ENCODE measurements at places on chromosomes 6 and 20.

DNA sequence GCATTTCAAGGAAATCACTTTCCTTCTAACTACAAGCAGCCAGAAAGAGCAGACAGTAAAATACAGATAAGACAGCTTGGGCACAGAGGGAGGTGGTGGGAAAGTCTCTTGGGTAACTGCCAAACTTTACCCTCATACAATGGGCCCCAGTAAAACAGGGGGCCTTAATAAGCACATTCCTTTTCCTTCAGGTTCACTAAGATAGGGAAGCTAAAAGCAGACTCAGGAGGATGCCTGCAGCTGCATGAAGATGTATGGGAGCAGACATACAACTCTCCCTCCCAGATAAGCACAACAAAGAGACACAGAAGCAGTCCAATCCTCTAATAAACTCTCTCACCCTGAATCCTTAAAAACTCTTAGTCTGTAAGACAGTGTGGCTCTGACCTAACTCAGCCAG, 49.0 kb downstream of the SIM1 start:
- no peak for DNase-seq

DNA sequence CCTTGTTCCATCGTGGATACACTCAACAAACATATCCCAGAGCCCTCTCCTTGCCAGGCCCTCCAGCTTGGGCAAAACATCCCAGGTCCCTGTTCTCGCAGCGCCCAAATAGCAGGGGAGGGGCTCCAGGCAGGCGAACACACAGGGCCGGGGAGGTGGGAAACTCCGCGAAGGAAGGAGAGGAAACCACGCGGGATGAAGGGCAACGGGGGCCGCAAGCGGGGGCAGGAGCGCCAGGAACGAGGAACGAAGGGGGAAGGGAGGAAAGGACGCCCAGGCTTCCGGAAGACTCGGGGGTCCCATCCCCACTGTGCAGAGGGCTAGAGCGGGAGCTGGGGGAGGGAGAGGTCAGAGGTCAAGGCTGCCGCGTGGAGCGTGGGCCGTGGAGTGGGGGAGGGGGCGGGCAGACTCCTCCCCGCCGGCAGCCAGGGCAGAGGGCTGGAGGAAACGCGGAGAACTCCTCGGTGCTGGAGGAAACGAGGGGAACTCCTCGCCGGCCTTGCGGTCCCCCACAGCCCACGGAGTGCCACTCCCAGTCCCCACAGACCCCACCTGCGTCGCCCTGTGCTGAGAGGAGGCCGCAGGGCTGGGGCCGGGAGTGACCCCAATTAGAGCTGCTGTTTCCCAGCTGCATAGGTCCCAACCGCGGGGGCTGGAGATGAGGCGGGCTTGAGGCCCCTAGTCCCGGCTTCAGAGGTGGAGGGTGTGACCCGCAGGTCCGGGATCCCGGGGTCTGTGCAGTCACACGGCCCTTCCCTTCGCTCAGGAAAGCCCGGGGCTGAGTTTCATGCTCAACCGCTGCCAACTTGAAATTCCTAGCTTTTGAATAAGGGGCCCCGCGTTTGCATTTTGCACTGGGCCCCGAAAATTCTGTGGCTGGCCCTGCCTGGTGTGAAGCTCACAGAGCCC, 1.2 kb upstream of the RBM38 start:
- DNase-seq: no peak

GRCh38 chr6:154907291-154907690, 87.8 kb upstream of the TIAM2 start:
- no peak for DNase-seq

GRCh38 chr6:24668997-24669361, 2.1 kb downstream of the ACOT13 start:
- no peak for DNase-seq

DNA sequence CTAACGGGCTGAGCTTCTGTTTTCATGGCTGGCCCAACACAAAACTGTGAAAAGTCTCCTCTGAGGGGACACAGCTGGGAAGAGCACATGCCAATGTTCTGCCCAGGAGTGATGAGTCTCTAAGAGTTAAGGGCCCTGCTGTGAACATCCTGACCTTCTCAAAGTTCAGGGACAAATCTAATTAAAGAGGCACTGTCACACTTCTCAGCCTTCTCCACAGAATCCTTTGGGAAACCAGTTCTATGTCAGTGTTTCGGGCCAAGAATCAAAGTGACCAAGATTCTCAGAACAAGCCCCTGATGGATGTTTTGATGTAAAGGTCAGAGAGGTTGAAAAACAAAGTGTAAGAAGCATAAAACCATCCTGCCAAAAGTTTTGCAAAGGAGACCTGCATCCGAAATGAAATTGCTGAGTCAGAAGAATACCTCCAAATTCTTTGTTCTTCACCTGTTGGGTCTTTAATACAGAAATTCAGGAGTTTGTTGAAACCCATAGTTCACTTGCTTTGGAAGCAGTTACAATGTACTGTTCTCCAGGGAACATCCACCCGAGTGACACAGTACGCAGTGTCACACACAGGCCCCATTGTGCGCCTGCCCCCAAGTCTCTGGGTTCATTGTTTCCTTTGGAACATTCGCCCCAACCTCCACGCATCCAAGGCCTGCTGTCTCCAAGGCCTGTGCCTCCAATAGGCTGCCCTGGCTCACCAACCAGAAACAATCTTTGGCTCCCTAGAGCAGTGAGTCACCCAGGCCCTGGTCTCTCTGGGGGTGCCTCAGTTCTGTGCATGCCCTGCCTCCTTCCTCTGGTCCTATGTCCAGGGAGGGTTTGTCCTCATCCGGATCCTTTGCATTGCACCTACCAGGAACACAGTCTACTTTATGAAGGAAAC, 65.5 kb upstream of the QKI start:
- DNase-seq: no peak

GRCh38 chr6:150692604-150693003, 92.9 kb downstream of the PLEKHG1 start:
- no peak for DNase-seq

Measured in AG04450 (cell line).